ENCODE measurements at places on chromosomes 5 and 9.

GRCh38 chr5:153952893-153953292, 85.8 kb downstream of the FAM114A2 start:
- DNase-seq, result no peak

DNA sequence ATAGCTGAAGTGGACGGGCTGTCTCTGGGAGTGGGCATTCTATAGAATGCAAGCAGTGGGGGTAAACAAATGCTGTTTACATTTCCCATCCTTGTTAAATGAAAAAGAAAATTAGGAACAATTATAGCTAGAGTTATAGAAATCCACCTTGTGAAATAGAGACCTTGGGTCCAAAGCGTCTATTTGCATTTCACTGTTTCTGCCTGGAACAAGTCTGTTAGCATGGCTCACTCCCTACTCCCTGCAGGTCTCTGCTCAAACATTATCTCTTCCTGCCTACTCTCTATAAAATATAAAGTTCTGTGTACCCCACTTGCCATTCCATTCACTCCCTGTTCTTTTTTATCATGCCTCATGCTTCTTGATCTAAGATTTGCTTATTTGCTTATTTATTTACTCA, 975.7 kb upstream of the WWC1 start:
- DNase-seq, result no peak

GRCh38 chr5:140236891-140237598, 62.1 kb downstream of the CYSTM1 start:
- DNase-seq, result no peak

GRCh38 chr9:135051316-135052038, 36.0 kb upstream of the OLFM1 start:
- DNase-seq, result no peak

DNA sequence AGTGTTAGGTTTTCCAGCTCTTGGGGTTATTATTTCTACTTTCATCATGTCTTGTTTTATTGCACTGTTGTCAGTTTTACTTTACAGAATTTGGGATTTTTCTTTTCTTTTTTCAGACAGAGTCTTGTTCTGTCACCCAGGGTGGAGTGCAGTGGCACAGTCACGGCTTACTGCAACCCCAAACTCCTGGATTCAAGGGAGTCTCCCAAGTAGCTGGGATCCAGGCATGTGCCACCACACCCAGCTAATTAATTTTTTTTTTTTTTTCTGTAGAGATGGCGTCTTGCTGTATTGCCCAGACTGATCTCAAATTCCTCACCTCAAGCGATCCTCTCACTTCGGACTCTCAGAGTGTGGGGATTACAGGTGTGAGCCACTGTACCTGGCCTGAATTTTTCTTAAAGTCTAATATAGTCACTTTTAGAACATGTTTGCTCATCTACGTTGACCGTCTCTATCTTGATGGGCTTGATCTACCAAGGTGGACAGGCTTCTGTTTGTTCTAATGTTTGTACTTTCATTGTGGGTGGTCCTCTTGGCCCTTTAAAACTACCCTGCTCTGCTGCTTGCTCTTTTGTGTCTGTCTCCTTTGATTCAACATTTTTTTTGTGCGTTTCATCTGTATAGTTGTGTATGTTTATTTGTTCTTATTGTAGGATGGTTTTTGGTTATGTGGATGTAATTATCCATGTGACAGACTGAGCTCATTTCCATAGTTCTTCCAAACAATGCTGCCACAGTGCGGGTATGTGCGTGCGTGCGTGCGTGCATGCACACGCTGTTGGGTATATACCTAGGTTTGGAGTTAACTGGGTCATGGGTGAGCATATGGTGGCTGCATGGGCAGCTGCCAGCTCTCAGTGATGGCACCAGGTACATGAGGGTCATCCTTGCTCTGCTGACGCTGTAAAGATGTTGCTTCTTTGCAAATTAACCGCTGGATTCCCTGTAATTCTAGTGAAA, 18.1 kb downstream of the PRRC2B start:
- no peak for DNase-seq

DNA sequence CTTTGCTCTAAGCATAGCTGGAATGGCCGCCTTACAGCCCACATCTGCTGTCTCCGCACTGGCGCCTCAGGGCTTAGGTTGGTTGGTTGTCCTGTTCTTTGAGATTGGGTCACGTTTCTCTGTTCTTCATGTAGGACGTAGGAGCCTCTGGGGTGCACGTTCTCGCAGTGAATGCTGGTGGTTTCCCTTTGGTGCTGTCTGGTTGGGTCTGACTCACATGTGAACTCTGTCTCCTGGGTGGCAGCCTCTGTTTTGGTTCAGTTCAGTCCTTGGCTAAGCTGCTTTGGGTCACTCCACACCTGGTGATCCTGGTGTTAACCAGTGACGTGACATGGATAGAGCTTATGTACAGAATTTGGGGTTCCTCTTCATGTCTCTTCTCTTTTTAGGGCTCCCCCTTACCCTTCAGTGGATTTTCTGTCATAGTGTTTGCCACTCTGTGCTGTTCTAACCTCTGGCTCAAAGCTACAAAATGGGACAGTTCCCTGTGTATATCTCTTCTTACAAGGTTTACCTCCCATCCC, 12.6 kb upstream of the LPCAT1 start:
- peak; percentile 78 for DNase-seq

DNA sequence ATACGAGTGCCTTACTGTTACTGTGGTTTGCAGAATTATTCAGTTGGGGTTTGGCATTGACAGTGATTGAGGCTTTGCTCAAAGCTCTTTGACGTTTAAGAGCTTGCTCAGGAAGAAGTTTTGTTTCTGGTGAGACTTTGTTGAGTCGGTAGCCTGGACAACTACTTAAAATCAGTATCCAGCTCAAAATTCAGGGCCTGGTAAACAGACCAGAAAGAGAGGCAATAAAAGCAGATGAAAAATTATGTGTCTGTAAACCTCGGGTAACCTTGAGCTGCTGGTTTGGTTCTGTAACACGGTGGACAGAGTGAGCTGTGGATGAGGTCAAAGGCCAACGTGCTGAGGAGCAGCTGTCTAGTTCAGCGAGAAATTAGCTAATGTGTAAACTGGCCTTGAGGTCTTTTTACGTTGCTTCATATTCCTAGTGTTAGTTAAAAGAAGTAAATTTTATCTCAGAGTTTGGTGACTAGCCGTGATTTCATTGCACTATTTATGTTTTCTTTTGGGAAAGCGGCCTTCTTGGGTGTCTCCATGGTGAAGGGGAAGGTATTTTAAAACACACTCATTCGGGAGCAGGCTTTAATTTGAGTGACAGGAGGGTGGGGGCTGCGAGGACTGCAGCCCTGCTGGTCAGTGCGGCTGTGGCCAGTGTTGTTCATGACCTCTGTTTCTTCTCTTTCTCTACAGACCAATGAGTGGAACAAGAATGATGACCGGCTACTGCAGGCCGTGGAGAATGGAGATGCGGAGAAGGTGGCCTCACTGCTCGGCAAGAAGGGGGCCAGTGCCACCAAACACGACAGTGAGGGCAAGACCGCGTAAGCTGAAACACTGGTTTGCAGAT, 82.0 kb upstream of the TTC23L start:
- DNase-seq, result no peak

DNA sequence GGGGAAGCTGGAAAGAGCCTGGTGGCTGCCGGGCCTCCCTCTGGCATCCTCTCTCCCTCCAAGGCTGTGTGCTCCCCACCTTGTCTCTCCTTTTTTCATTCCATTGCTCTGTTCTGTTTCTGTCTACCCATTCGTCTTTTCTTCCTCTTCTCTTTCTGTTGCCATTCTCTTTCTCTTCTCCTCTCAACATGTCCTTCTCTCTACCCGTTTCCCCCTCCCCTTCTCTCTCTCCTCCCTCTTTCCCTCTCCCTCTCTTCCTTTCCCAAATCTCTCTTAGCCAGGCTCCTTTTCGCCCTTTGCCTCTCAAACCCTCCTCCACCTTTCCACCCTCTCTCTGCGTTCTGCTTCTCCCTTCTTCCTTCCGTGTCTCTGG, 19.4 kb upstream of the KCNIP1 start:
- DNase-seq, result no peak

- DNase-seq, result peak; percentile 16
Measured at GRCh38 chr5:5141625-5142525, 1.7 kb downstream of the ADAMTS16 start.

DNA sequence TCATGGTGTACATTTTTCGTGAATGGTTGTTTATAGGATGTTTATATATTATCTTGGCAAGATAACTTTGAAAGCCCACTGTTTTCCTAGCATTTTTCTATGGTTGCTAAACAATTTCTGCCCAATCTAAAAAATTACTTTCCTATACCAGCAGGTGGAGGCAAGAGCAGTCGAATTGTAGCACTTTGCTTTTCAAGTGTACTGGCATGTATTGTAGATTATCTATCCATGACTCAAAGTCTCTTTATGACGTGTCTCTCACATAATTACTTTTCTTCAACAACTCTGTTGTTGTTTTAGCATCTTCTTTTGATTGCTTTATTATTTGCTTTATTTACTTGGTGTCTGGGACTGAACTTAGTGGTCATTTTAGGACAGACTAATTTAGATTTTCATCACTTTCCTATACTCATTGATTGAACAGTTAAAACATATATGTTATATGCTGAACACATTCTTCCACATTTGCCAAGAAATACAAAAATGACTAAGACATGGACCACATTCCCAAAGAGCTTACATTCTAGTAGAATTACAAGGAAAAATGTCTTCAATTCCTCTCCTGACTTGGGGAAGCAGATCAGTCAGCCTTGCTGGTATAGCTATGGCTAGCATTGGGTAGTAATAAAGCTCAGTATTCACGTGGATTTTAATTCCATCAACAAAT, 20.7 kb downstream of the NLN start:
- peak; percentile 41 for DNase-seq

GRCh38 chr9:136409557-136410455, 608 bp downstream of the ENTR1 start:
- peak; percentile 54 for DNase-seq

DNA sequence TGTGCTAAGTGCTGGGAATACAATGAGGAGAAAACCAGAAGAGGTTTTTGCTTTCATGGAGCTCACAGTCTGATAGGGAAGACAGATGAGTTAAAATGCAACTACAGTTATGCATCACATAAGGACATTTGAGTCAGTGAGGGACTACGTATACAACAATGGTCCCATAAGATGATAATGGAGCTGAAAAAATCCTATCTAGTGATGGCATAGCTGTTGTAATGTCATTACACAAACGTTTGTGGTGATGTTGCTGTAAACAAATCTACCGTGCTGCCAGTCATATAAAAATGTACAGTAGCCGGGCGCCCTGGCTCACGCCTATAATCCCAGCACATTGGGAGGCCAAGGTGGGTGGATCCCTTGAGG, 110.1 kb upstream of the RAD23B start:
- no peak for DNase-seq

DNA sequence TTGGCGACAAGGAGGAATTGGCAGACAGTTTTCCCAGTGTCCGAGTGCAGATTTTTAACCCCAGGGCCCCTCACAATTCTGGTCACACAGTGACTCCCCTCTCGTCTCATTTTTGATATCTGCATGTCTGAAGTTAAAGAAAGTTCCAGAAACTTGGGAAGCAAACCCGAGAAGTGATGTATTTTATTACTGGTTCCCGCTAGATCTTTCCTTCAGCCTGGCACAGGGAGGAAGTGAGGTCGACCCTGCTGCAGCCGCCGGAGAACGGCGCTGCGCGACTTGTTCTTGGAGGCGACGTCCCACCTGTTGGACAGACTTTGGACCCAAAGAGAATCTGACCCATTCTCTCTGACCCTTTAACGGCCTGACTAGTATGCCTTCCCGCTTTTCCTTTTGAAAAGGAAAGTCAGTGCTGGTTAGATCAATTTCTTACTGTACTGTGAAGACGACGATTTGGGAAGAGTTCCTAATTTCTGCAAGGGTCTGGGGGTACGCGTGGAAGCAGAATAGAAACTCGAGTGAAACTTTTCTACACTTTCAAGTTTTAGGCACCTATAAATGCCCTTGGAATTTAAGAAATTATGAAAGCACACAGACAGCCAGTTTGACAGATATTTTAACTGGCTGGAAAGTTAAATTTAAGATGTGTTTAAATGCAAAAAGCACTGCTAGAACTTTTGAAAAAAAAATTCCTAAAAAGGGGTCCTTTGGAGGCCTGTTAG, 744 bp downstream of the OTULIN start:
- no peak for DNase-seq

GRCh38 chr5:104859437-104859836, 1296.8 kb upstream of the NUDT12 start:
- DNase-seq, result no peak

GRCh38 chr5:15634591-15635288, 134.8 kb downstream of the FBXL7 start:
- no peak for DNase-seq

- peak; percentile 54 for DNase-seq
Measured at GRCh38 chr5:125006011-125006685, 259.7 kb upstream of the ZNF608 start.

DNA sequence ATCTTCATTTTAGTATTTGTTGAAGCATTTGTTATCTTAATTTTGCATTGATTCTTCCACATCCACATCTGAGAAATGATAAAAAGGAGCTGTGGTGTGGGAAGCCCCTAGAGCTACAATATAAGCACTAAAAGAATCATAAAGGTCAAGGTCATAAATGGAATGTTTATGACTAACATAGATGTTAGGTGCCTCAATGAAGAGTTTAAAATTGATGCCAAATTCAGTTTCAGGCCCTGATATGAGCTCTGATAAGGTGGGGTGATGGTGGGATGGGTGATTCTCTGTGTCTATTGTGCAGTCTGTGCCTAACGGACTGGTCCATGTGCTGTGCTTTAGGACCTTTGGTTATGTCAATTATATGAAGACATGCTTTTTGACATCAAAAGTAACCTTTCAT, 61.2 kb upstream of the CAMK4 start:
- DNase-seq, result no peak

DNA sequence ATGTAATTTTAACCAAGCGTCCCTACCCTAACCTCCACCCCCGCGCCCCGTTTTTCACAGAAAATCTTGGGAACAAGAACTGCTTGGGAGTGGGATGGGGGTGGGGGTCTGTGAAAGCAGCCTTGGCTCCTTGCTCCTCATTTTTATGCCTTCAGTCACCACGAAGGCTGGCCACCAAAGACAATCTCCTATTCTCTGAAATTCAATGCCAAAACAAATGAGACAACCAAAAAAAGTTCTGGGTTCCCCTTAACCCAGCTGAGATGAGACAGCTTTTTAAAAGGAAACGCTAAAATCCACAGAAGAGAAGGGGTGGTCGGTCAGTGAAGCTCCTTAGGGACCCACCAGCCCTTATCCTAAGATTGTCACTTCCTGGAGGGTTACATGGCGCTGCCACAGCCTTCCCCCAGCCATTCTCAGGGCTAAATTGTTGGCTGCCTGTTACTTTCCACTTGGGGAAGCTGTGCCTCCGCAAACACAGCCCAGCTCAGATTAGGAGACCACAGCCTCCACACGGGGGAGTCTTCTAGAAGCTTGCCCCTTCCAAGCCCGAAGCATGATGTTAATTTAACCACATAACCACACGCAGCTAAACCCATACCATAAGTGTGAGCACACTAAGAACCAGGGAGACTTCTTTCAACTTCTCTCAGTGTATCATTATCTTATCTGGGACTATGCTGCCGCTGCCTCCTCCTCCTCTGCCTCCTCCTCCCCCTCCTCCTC, 136.3 kb downstream of the FOXD1 start:
- DNase-seq, result no peak

GRCh38 chr5:154301726-154302125, 111.2 kb downstream of the GALNT10 start:
- no peak for DNase-seq
